Activated naive CD8-positive, alpha-beta T cell treated with anti-CD3 and anti-CD28 coated beads for 36 hours (primary cell): ENCODE measurements at places on chromosomes 12 and 14. TPM values are rescaled to one million over a fixed set of nuclear protein-coding genes. Genes with fewer than 3 reads are reported as not detected.
A peak's percentile ranks its signal among the peaks of the same experiment; 100 is the strongest.

- no peaks in the 10 kb centered on the region for H3K4me1 ChIP-seq
- H3K27me3 ChIP-seq = peaks cover 4% of the 10 kb centered on the region
- no peak for DNase-seq
- H3K36me3 ChIP-seq = no peaks in the 10 kb centered on the region
- no peak overlapping the region for H3K4me3 ChIP-seq
- H3K27ac ChIP-seq = no peak overlapping the region
Observed at GRCh38 chr14:78725086-78725485, 554.9 kb downstream of the NRXN3 start.

DNA sequence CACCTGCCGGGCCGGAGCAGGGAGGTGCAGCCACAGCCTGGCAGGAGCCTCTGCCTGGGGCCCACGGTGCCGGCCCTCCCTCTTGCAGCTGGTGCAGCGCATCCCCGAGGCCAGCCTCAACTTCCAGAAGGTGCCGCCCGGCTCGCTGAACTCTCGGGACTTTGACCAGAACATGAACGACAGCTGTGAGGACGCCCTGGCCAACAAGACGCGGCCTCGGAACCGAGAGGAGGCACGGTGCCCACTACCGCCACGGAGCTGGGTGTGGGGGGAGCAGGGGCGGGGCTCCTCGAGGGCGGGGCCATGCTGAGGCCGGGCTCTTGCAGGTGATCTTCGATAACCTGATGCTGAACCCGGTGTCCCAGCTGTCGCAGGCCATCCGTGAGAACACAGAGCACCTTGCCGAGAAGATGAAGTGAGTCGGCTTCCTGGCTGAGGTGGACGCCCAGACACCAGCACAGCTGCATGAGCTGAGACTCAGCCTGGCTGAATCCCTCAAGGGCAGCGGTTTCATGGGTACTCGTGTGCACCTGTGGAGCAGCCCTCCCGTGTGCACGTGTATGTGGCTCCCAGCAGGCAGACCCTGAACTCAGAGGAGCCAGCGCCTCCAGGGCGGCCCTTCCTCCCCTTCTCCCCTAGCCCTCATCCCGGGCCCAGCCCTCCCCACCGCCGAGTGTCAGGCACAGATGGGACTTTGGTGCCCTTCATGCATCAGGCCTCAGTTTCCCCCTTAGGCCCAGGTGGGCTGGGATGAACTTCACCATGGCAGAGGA, 28.6 kb downstream of the CEP170B start:
- H3K4me1 ChIP-seq = no peaks in the 10 kb centered on the region
- H3K4me3 ChIP-seq = no peak overlapping the region
- H3K27ac ChIP-seq = no peak overlapping the region

DNA sequence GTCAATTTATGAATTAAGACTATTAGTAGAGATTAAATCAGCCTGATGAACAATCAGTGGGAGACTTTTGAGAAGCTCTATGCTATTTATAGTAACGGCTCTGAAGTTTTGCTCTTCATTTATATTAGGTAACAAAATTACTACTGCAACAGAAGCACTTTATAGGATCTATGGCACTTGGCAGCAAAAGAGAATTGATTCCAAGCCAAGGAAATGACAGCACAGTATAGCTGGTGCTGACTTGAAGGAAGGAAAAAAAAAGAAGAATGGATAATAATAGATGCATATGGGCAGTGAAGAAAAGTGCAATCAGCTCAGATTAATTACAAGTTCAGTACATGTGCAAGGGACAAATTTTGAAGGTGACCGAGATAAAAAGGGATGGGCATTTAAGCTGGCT, 228.2 kb upstream of the PPFIA2 start:
- no peak for DNase-seq
- H3K4me1 ChIP-seq = peaks cover 4% of the 10 kb centered on the region
- no peak overlapping the region for H3K4me3 ChIP-seq

DNA sequence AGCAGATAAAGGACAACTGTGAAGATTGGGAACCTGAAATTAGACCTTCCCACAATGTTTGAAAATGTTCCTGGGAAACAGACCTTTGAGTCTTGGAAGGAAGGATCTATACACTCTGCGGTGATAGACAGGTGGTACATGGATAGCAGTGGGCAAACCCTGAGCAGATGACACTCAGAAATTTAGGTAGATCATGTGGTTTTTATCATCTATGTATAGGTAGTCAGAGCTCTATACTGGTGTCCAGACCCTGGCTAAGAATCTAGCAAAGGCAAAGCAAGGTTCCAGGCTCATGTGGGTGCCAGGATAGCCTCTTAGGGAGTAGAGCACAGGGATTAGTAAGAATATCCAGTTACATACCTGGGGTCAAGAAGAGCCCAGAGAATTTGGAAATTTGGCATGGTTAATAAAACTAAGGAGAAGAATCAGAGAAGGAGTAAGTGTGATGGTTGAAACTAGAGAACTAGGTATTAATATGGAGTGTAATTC, 331.2 kb upstream of the FBXO33 start:
- peak overlapping the region; percentile 60 for H3K4me3 ChIP-seq
- H3K36me3 ChIP-seq = no peaks in the 10 kb centered on the region
- no peak for DNase-seq

- H3K27ac ChIP-seq = no peak overlapping the region
- H3K4me1 ChIP-seq = no peaks in the 10 kb centered on the region
- no peak for DNase-seq
- no peak overlapping the region for H3K4me3 ChIP-seq
- H3K36me3 ChIP-seq = no peaks in the 10 kb centered on the region
- no peaks in the 10 kb centered on the region for H3K27me3 ChIP-seq
Observed at GRCh38 chr12:127048057-127048456, 1218.9 kb upstream of the TMEM132C start.

Gene TAS2R8
- total RNA-seq = not detected

Gene SSTR1
- not detected for total RNA-seq

Gene SLC4A8
- 1.3 TPM for total RNA-seq

GRCh38 chr12:94761559-94761958, 111.2 kb upstream of the TMCC3 start:
- no peaks in the 10 kb centered on the region for H3K4me1 ChIP-seq
- H3K4me3 ChIP-seq = no peak overlapping the region
- no peaks in the 10 kb centered on the region for H3K36me3 ChIP-seq
- DNase-seq = no peak

Gene DTX1
- 1.1 TPM for total RNA-seq

DNA sequence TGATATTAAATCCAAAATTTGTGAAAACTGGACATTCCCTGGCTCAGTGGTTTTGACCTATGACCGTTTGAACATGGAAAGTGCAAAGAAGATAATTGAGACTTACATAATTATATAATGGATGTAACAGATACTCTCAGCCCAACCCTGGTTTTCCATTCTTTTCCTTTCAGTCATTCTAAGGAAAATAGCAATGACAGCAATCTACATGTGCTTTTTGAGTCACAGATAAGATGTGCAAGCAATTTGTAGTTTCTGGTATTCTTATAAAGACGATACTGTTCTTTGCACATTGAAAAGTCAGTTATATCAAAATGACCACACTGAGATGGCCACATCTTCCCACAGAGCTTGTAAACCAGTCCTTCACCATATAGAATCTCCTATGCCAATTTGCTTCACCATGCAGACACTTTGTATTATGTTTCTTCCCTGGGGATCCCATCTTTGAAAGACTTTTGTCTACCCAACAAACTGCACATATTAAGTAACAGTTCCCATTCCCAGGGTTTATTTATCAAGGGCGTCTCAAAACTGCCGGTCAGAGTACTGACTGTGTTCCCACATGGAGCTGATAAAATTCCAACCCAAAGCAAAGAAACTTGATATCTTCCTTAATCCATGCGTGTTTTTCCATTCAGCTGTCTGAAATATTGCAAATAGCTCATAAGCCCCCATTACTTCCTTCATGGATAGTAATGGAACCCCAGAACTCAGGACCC, 34.8 kb downstream of the PLXNC1 start:
- no peak overlapping the region for H3K27ac ChIP-seq
- DNase-seq = no peak
- H3K36me3 ChIP-seq = peaks cover 6% of the 10 kb centered on the region
- H3K4me3 ChIP-seq = no peak overlapping the region

- peaks cover 10% of the 10 kb centered on the region for H3K36me3 ChIP-seq
- DNase-seq = no peak
- H3K4me3 ChIP-seq = no peak overlapping the region
- no peak overlapping the region for H3K27ac ChIP-seq
- no peaks in the 10 kb centered on the region for H3K27me3 ChIP-seq
- H3K4me1 ChIP-seq = no peaks in the 10 kb centered on the region
Observed at GRCh38 chr12:28558250-28558649, 368.0 kb downstream of the CCDC91 start.
